CD4-positive, alpha-beta memory T cell (primary cell): ENCODE measurements at places on chromosomes 1 and 21. TPM values are rescaled to one million over a fixed set of nuclear protein-coding genes. Genes with fewer than 3 reads are reported as not detected.

The IFI44 gene
- total RNA-seq, result 49.4 TPM

The KCNA2 gene
- total RNA-seq, result 1.2 TPM

The OR2L5 gene
- total RNA-seq, result 0.23 TPM

The PKNOX1 gene
- 21.5 TPM for total RNA-seq

The KCNK1 gene
- not detected for total RNA-seq

The LIN28A gene
- total RNA-seq, result not detected

The PRAMEF18 gene
- not detected for total RNA-seq

- H3K4me1 ChIP-seq, result no peaks in the 10 kb centered on the region
- no peaks in the 10 kb centered on the region for H3K27me3 ChIP-seq
- no peaks in the 10 kb centered on the region for H3K36me3 ChIP-seq
- no peak overlapping the region for H3K4me3 ChIP-seq
- H3K27ac ChIP-seq, result no peak overlapping the region
Observed at GRCh38 chr1:109140392-109140791, 26.5 kb downstream of the ELAPOR1 start.

DNA sequence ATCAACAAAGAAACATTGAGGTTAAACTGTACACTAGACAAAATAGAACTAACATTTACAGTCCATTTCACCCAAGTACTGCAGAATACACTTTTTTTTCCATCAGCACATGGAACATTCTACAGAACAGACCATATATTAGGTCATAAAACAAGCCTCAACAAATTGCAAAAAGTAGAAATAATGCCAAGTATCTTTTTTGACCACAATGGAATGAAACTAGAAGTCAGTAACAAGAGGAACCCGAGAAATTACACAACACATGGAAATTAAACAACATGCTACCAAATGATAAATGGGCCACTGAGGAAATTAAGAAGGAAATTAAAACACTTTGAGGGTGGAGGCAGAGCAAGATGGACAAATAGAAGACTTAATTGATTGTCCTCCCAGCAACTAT, 8.4 kb upstream of the C1orf185 start:
- H3K36me3 ChIP-seq, result no peaks in the 10 kb centered on the region
- H3K4me3 ChIP-seq, result no peak overlapping the region
- no peak for DNase-seq

DNA sequence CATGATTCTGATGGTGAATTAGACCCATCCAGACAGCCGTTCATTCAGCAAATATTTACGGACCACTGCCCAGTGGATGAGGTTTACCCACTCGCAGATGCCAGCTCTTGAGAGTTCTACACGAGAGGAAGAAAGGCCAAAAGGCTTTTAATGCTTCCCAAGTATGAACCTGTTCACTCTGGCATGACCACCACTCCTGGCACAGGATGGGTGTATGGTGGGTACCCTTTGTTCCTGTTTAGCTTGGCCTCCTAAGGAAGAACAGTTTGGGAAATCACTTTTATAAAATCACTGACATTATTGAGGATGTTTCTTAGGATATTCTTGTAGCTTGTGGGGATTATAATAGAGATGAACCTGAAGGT, 67.2 kb downstream of the HMGB4 start:
- H3K4me3 ChIP-seq, result no peak overlapping the region
- no peak overlapping the region for H3K27ac ChIP-seq
- no peak for DNase-seq
- H3K4me1 ChIP-seq, result no peaks in the 10 kb centered on the region
- no peaks in the 10 kb centered on the region for H3K27me3 ChIP-seq

DNA sequence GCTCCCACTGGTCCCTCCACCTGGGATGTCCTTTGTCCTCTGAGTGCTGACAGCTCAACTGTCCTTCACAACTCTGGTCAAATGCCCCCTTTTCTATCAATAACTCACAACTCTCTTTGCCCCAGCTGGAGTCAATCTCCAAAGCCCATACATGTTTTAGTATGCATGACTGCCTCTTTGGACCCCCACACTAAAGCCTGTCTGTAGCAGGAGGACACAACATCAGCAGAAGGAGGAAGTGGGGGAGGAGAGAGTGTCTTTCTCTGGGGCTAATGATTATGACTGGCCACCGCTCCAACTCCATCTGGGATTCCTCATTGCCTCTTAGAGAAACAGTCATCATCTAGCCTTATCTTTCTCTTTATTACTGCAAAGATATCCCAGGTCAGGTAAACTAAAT, 186.6 kb upstream of the FGGY start:
- DNase-seq, result no peak
- H3K27me3 ChIP-seq, result no peaks in the 10 kb centered on the region
- no peaks in the 10 kb centered on the region for H3K36me3 ChIP-seq
- no peak overlapping the region for H3K4me3 ChIP-seq
- H3K4me1 ChIP-seq, result no peaks in the 10 kb centered on the region

- no peak overlapping the region for H3K4me3 ChIP-seq
- H3K36me3 ChIP-seq, result no peaks in the 10 kb centered on the region
- no peak overlapping the region for H3K27ac ChIP-seq
- H3K4me1 ChIP-seq, result no peaks in the 10 kb centered on the region
- no peak for DNase-seq
Observed at GRCh38 chr1:213154056-213154685, 103.1 kb downstream of the RPS6KC1 start.

- no peaks in the 10 kb centered on the region for H3K27me3 ChIP-seq
- H3K4me1 ChIP-seq, result peaks cover 34% of the 10 kb centered on the region
- no peak overlapping the region for H3K4me3 ChIP-seq
- no peaks in the 10 kb centered on the region for H3K36me3 ChIP-seq
Observed at GRCh38 chr1:174013864-174014418, 8.2 kb downstream of the RC3H1 start.

DNA sequence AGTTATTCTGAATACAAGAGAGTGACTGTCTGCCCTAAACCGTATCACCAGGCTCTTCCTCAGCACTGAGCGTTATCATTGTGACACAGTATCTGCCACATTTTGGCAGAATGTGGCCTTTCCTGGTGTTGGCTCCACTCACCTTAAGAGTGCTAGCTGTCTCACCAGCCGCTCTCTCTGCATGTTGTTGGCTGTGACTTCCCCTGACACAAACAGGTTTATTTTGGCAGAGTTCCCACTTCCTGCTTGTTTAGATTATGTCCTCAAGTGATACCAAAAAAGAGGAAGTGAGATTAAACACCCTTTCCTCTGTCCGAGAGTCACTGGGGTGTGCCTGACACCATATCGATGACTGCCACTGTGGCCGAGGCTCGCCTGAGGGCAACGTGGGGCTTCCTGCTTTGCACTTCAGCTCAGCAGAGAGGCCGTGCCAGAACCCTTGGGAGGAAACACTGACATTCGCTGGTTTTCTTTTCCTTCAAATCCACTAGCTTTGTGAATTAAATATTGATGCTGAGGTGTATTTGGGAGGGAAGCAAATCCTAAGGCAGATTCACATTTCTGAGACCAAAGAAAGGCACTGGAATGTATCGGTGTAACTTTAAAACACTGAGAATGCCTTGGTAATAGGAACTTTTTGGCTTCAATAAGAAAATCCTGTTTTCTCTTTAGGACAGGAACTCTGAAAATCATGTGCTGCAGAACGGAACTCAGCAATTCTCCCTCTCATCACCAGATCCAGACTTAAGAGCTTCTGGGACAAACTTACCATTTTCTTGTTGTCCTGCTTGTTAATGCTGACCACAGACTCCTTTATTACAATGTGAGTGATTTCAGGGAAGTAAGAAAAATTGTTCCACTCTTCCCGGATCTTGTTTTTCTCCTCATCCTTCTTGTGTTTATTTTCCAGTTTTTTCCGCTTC, 102.1 kb downstream of the JAK1 start:
- H3K4me1 ChIP-seq, result peaks cover 29% of the 10 kb centered on the region
- peaks cover 56% of the 10 kb centered on the region for H3K36me3 ChIP-seq
- DNase-seq, result peak; percentile 77
- H3K4me3 ChIP-seq, result no peak overlapping the region
- H3K27me3 ChIP-seq, result no peaks in the 10 kb centered on the region
- H3K27ac ChIP-seq, result peak overlapping the region; percentile 48

DNA sequence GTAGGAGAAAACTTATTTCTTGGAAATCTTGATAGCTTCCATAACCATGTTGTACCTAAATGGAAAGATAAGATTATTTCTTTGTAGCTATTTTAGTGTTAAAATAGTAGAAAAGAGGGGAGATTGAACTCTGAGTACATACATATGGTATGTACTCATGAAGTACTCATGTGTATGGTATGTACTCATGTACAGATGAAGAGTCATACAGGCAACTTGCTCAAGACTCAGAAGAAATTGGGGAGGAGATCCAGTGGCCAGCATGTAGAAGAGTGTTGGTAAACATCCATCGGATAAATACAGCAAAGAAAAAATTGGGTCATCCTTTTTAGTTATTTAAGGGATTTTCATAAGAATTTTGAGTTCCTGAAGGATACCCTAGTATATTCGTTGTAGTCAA, 29.0 kb downstream of the MDM4 start:
- peaks cover 64% of the 10 kb centered on the region for H3K36me3 ChIP-seq
- no peaks in the 10 kb centered on the region for H3K27me3 ChIP-seq
- peak overlapping the region; percentile 56 for H3K27ac ChIP-seq
- no peak for DNase-seq

GRCh38 chr1:215963621-215964020, 396.5 kb downstream of the KCTD3 start:
- DNase-seq, result no peak
- no peaks in the 10 kb centered on the region for H3K4me1 ChIP-seq
- H3K27ac ChIP-seq, result no peak overlapping the region
- no peaks in the 10 kb centered on the region for H3K36me3 ChIP-seq
- no peaks in the 10 kb centered on the region for H3K27me3 ChIP-seq
- no peak overlapping the region for H3K4me3 ChIP-seq

DNA sequence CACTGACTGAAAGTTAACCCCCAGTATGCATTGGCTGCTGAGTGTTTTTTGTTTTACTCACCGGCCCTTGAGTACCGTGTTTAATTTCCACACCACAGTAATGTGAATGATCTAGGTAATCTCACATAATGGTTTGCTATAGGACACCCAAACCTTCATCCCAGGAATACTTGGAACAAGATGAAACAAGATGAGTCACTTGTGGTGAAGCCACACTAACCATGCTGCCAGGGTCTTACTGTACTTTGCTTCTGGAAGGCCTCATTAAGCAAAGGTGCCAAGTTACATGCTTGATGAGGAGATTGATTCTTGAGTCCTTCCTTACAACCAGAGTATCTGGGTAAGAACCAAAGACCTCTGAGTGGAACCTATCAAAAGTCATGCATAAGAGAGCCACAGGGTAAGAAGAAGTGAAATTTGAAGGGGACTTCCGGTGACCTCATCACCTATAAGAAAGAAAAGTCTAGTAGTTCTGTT, 163.3 kb downstream of the NRIP1 start:
- H3K4me3 ChIP-seq, result no peak overlapping the region
- H3K36me3 ChIP-seq, result no peaks in the 10 kb centered on the region
- no peak for DNase-seq

DNA sequence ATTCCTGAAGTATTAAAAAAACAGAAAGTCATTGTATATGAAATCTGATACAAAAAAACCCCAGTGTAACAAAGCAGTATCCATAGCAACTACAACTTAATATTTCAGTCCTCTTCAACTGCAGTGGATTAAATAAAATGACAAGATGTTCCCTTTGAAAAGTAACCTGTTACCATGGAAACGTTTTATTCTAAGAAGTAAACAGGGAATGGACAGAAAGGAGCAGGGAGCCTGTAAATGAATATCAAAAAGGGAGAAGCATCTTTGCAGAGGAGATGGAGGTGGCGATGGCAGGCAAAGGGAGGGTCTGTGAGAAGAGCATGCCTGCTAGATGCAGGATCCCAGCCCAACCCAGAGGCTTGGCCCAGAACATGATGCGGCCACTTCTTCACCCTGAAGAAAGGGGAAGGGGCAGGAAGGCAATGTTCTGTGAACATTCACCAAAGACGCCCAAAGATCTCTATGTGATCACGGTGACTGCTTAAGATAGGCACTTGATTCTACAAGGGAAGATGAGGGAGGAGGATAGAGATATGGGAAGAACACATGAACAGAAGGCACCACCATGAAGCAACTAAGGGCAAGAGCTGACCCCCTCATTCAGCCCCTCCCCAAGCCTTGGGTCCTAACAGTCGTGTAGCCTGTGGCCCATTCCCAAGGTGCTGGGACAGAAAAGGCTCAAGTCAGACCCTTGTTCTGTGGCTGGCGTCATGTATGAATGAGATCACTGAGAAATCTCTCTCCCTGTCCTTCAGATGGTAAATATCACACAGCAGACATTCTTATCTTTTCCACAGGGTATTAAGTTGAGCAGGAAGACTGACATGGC, 200.0 kb downstream of the SLC45A1 start:
- H3K27me3 ChIP-seq, result no peaks in the 10 kb centered on the region
- H3K27ac ChIP-seq, result no peak overlapping the region
- no peak overlapping the region for H3K4me3 ChIP-seq
- DNase-seq, result no peak
- H3K4me1 ChIP-seq, result peaks cover 41% of the 10 kb centered on the region

DNA sequence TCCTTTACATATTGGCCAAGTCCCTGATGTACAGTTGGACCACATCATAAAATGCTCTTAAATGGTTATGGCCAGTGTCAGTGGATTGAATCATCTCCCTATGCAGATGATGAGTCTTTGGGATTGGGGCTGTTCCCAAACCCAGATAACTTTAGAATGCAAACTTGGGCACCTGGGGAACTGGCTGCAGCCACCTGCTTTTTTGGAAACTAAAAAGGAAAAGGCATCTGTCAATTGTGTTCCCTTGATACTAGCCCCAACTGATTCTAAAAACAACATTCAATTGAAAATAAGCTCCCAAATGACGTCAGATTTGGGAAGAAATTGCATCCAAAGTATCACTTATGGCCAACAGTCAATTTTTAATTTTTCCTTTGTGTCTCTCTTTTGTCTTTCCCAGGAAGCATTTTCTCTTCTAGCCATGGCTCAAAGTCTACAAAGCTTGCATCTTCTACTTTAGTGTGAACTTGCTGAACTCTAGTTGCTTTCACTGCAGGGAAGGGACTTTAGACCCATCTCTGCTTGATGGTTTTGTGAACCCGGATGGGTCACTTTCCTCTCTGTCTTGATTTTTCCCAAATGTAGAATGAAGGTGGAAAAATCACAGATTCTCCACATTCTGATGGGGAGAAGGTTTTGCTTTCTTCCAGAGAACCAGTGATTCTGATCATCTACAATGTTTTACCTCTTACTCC, 402.3 kb upstream of the USP24 start:
- no peak overlapping the region for H3K4me3 ChIP-seq
- no peaks in the 10 kb centered on the region for H3K4me1 ChIP-seq
- DNase-seq, result no peak
- no peaks in the 10 kb centered on the region for H3K36me3 ChIP-seq

- H3K27me3 ChIP-seq, result no peaks in the 10 kb centered on the region
- no peaks in the 10 kb centered on the region for H3K4me1 ChIP-seq
- no peak overlapping the region for H3K4me3 ChIP-seq
- no peak overlapping the region for H3K27ac ChIP-seq
Observed at GRCh38 chr1:109923131-109923945, 12.7 kb downstream of the CSF1 start.

- no peaks in the 10 kb centered on the region for H3K27me3 ChIP-seq
- no peak overlapping the region for H3K27ac ChIP-seq
- no peak for DNase-seq
- H3K36me3 ChIP-seq, result peaks cover 89% of the 10 kb centered on the region
- H3K4me3 ChIP-seq, result no peak overlapping the region
- peaks cover 57% of the 10 kb centered on the region for H3K4me1 ChIP-seq
Observed at GRCh38 chr1:207808911-207809555, 57.2 kb downstream of the CD46 start.

GRCh38 chr1:161933592-161934588, 89.8 kb downstream of the OLFML2B start:
- peak overlapping the region; percentile 15 for H3K27ac ChIP-seq
- peaks cover 37% of the 10 kb centered on the region for H3K4me1 ChIP-seq
- H3K27me3 ChIP-seq, result no peaks in the 10 kb centered on the region
- peak; percentile 47 for DNase-seq
- no peaks in the 10 kb centered on the region for H3K36me3 ChIP-seq
